NCI-H524 (cell line): ENCODE measurements at places on chromosomes 3 and 15.
A peak's percentile ranks its signal among the peaks of the same experiment; 100 is the strongest.

DNA sequence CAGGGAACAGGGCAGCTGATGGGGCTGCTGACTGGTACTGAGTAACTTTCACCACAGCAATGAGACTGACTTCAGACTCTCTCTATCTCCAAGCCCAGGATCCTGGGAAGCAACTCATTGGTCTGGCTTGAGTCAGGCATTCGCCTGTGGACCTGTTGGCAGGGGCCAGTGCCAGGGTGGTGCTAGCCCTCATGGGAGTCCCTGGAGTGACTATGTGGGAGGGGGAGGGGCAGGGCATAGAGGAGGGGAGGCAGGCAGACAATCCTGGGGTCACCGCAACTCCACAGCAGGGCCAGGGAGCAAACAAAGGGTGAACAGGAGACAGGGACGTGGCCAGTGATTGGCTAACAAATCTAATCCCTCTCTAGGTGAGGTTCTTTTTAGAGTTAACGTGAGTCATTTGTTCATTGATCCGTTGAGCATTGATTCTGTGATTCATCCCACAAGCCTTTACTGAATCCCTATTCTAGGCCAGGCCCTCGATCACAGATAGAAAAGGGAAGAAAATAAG lies 71.8 kb downstream of the CEMIP start:
- DNase-seq, result no peak

- DNase-seq, result no peak
Measured at GRCh38 chr3:183268366-183268765, 15.3 kb downstream of the B3GNT5 start.

DNA sequence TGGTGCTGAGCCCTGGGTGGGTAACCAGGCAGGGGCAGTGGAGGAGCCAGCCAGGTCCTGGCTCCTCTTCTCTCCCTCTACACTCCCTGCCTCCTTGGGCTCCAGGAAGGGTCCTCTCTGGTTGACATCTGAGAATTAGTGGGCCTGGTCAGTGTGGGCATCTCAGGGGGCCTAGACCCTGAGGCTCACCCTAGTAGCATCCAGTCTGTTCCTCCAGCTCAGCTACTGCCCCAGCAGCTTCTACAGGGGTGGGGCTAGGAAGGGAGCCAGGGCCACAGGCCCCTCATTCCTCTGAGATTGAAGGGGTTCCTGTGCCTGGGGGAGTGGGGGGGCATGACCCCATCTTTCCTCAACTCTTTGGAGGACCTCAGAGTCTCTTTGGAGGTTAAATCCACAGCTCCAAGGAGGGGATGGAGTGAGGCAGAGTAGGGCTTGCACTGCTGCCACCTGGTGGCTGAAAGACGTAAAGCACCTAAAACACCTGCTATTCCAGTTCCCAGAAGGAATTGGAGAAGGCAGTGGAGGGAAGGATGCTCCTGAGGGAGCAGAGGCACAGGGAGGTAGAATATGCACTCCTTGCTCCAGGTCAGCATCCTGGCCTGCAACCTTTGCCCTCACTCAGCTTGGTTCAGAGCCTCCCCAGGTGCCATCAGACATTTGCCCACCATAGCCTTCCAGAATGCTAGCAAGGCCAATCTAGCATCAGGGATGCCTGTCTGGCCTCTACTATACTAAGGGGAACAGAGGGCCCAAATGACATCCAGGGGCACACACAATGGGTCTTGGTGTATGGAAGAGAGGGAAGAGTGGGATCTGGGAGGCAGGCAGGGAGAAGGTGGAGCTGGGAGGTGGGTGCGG lies 25.1 kb downstream of the C3orf18 start:
- DNase-seq, result peak; percentile 26

GRCh38 chr3:183537295-183537730 lies 18.2 kb downstream of the KLHL6 start:
- DNase-seq, result no peak

GRCh38 chr15:29765234-29765841 lies 56.9 kb downstream of the TJP1 start:
- no peak for DNase-seq
